ENCODE measurements at places on chromosomes 5 and 9.

GRCh38 chr5:72476275-72476674 is 30.9 kb downstream of the ZNF366 start:
- no peak for DNase-seq

DNA sequence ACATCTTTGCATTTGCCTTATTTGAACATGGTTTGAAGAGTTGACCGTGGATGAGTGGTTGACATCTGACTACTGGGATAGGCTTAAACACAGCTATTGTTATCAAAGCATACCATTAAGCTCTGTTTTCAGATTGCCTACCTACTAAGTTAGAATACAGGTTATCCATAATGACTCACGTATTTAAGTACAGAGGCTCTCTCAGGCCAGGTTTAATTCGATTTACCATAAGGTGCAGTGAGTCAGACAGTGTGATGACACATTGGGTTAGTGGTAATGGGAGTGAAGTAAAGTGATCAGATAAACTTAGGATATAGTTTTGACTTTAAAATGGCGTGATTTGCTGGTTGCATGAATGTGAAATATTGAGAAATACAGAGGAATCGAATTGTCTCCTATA is 732.0 kb upstream of the CTNND2 start:
- DNase-seq: no peak

DNA sequence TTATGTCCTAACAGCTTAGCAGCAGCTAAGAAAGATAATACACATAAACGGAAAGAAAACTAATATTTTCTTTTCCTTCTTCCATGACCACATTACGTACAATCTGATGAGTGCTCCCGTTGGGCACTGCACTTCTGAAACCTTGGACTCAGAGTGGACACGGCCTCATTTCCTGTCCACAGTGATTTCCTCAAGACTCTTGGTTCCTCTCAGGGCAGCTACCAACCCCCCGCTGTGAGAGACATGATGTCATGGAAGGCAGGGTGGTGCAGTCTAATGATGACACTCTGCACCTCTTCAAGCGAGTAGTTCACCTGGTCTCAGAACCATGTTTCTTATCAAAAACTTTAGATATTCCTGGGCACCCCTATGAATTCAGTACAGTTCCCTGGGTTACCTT is 68.7 kb upstream of the CTSL start:
- DNase-seq: no peak

- DNase-seq: peak; percentile 63
These were observed 88.0 kb downstream of the LMX1B start for GRCh38 chr9:126701813-126702140.

GRCh38 chr9:116303270-116303669 is 149.7 kb downstream of the PAPPA start:
- no peak for DNase-seq

- DNase-seq: no peak
These were observed 93.0 kb upstream of the ZNF608 start for GRCh38 chr5:124839371-124839998.

GRCh38 chr5:139402561-139403158 is 1.2 kb downstream of the SPATA24 start:
- no peak for DNase-seq

- no peak for DNase-seq
These were observed 66.6 kb upstream of the SPATA31D4 start for GRCh38 chr9:81861644-81862043.

- peak; percentile 42 for DNase-seq
These were observed 34.4 kb upstream of the SARDH start for GRCh38 chr9:133772581-133772980.

GRCh38 chr5:147854894-147855773 is 23.4 kb upstream of the SCGB3A2 start:
- DNase-seq: no peak

DNA sequence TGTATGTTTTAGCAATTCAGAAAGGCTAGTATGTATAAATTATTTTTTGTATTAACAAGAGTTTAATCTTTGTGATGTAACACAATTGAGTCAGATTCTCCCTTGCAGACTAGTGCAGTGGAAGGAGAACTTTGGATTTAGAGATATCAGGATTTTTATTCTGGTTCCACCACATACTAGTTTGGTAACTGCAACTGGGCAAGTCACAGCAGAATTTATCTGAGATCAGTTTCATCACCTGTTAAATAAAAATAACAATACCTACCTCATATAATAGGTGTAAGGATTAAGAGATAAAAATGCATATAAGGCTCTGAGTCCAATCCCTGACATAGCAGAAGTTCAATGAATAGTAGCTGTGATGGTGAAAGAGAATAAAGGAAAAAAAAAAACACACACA is 34.0 kb upstream of the ZNF462 start:
- no peak for DNase-seq

- DNase-seq: no peak
These were observed 870.7 kb upstream of the CDH10 start for GRCh38 chr5:25515525-25515924.

DNA sequence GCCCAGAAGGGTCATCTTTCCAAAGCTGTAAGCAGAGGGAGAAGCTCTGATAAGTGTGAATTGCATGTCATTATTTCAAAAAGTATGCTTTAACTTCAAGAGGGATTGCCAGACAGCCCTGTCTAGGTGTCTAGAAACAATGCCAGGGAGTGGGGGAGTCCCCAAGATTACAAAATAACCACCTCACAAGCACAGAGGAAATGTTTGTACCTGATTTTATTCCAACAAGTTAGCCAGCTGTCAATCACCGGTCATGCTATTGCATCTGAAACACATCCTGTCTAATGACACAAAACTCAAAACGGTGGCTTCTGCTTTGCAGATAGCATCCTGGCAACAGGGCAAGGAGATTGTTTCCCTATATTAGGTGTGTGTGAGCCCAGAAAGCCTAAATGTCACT is 154.2 kb upstream of the WWC1 start:
- DNase-seq: no peak

- no peak for DNase-seq
These were observed 35.9 kb upstream of the POC5 start for GRCh38 chr5:75753182-75753581.

DNA sequence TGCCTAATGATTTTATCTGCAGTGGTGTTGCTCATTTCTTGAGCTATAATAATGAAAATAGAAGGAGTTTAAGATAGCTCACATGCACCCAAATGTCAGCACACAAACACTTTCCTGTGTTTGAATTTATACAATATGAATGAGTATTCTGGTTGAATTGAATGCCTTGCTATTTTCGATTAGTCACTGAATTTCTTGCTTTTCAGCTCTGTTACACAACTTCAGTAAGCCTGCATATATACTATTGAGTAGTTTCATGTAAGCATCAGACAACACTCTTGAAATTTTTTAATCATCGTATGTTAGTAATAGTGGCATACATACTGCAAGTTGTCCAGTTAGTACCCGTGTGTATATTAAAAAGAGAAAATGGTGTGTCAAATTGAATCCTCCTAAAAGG is 281.5 kb upstream of the GRIA1 start:
- no peak for DNase-seq

GRCh38 chr5:14580398-14581034 is 1.1 kb upstream of the OTULINL start:
- no peak for DNase-seq

- DNase-seq: no peak
These were observed 286.6 kb downstream of the CRB2 start for GRCh38 chr9:123642291-123643278.

- DNase-seq: no peak
These were observed 86.4 kb downstream of the EQTN start for GRCh38 chr9:27210588-27210987.

- no peak for DNase-seq
These were observed 67.7 kb upstream of the RAD23B start for GRCh38 chr9:107215381-107215780.

DNA sequence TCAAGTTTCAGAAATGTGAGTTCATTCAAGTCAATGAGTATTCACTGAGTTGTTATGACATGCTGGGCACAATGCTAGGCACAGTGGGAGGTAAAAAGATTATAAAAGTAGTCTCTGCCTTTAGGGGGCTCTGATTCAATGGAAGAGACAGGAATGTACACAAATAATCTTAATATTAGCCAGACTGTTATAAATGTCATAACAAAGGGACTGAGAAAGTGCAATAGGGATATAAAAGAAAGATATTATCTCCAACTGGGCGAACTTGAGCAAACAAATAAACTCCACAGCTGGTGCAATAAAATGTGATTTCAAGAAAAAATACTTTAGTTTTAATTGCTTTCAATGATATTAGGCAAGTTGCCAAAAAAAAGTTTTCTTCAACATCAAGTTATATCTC is 755.2 kb downstream of the BRINP1 start:
- no peak for DNase-seq

- DNase-seq: no peak
These were observed 278.3 kb upstream of the PTGER4 start for GRCh38 chr5:40401284-40402006.

DNA sequence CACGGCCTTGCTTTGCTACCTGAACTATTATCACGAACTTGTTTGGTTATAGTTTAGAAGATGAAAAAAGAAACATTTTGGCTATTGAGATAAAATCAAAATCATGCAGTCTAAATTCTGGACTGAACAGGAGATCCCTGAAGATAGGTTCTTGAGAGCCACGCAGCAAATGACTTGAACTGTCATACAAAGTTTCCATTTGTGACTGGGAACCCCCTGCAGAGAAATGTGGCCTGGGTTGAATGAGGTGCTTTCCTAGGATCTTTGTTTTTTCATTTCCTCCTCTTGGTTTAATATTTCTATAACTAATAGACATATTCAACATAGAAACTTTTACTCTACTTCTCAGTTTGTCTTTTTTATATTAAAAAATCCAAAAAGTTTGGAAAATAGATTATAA is 184.7 kb upstream of the TRPM3 start:
- no peak for DNase-seq

- DNase-seq: no peak
These were observed 100.0 kb downstream of the MCTP1 start for GRCh38 chr5:95184924-95185323.

DNA sequence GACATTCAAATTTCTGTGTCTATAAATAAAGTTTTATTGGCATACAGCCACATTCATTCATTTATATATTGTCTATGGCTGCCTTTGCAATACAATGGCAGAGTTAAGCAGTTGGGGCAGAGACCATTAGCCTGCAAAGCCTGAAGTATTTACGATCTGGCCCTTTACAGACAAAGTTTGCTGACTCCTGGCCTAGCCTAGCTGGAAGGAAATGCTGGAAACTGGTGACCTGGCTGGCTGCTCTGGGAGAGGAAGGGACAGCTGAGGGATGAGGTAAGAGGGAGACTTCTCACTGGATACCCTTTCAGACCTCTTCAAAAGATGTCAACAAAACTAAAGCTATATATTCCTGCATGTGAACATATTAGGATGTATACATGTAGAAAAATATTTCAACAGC is 66.0 kb upstream of the PPARGC1B start:
- DNase-seq: peak; percentile 41

GRCh38 chr9:17839776-17840175 is 260.9 kb downstream of the SH3GL2 start:
- no peak for DNase-seq

DNA sequence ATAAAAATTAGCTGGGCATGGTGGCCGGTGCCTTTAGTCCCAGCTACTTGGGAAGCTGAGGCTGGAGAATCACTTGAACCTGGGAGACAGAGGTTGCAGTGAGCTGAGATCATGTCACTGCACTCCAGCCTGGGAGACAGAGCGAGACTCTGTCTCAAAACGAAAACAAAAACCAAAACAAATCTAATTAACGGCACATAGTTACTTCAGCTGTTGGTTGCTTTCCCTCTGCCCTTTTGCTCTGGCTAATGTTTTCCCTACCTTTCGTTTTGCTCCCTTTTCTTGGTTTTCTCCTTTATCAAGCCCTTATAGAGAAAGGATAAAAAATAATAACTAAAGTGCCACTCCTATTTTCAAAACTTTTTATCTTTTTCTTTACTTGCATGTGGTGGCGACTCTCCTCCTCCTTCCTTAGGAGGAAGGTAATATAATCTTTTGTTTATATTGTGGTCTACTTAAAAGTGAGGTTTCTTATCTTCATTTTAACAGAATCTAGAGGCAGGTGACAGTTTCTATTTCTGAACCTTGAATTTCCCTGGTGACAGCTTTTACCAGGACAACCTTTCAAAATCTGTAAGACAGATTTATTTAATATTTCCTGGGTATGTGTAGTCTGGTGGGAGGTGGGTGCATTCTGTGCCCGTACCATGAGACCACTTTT is 125.4 kb downstream of the ARHGEF28 start:
- no peak for DNase-seq

DNA sequence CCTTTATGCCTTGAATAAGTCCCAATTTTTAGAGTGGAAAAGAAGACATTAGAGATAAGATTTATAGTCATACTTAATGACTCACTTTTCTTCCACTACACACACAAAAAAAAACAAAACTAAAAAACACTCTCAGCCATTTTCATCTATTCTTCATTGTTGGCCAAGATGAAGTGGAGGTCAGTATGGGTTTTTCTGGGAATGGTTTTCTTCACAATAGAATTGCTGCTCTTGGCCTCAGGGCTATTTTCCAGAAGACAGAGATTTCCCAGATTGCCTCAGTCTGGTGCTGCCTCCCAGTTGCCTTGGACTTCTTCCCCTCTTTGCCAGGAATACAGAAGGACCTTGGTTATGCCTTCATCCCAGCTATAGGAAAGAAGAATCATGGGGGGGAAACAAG is 463.7 kb downstream of the TMEM232 start:
- DNase-seq: no peak
